Skin of body (tissue), 3 donors: ENCODE measurements at places on chromosomes 1 and 21. TPM values are rescaled to one million over a fixed set of nuclear protein-coding genes. Genes with fewer than 3 reads are reported as not detected.

- DNase-seq = peak; percentile 74
Observed at GRCh38 chr21:46065215-46065913, 32.5 kb upstream of the COL6A2 start.

GRCh38 chr1:19344372-19344810, 32.3 kb downstream of the SLC66A1 start:
- DNase-seq = no peak

DNA sequence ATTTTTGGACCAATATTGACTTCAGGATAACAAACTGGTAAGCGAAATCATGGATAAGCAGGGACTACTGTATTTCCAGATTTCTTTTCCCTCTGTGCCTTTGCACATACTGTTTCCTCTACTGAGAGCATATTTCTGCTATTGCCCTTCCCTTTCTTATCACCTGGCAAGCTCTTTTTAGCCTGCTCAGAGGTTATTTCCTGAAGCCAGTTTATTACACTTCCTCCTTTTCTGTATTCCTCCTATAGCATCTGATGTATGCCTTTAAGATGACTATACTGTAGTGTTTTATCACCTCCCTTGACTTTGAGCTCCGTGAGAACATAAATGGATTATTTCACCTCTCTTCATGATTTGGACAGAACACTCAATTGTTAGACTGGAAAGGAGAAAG, 49.0 kb downstream of the MAGI3 start:
- no peak for DNase-seq

DNA sequence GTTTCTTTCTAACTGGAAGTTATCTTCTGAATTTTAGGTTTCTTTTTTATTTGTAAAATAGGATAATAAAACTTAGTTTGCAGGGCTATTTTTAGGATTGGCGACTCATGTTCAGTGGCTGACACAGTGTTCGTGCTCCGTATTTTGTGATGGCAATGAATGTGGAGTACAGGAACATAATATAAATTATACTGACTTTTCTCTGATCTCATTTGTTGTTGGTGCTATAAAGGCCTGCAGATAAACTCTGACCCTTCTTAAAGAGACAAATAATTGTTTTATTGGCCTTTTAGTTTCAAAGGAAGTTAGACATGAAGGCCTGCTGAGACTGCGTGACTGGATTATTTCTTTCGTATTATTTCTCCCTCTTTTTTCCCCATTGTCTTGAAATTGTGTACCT, 339.6 kb downstream of the PDE4B start:
- DNase-seq = no peak

GRCh38 chr1:23865543-23865930, 2.6 kb downstream of the FUCA1 start:
- DNase-seq = no peak

DNA sequence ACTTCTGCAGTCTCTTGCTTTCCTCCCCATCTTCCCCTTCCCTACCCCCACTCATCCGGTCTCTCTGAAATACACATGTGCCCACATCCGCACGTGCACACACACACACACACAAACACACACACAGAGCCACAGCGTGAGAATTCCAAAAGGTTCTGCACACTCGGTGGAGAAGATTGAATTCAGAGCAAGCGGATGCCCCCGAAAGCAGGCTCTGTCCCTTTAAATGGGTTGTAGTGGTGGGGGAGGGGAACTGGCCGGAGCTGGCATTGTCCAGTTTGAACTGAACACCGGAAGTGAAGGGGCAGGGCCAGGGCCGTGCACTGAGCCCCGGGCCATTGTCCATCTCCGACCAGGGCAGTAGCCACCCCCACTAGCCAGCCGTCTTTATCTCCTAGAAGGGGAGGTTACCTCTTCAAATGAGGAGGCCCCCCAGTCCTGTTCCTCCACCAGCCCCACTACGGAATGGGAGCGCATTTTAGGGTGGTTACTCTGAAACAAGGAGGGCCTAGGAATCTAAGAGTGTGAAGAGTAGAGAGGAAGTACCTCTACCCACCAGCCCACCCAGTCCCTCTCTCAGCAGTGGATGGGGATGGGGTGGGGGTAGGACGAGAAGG, 1.3 kb upstream of the LIN28A start:
- no peak for DNase-seq

DNA sequence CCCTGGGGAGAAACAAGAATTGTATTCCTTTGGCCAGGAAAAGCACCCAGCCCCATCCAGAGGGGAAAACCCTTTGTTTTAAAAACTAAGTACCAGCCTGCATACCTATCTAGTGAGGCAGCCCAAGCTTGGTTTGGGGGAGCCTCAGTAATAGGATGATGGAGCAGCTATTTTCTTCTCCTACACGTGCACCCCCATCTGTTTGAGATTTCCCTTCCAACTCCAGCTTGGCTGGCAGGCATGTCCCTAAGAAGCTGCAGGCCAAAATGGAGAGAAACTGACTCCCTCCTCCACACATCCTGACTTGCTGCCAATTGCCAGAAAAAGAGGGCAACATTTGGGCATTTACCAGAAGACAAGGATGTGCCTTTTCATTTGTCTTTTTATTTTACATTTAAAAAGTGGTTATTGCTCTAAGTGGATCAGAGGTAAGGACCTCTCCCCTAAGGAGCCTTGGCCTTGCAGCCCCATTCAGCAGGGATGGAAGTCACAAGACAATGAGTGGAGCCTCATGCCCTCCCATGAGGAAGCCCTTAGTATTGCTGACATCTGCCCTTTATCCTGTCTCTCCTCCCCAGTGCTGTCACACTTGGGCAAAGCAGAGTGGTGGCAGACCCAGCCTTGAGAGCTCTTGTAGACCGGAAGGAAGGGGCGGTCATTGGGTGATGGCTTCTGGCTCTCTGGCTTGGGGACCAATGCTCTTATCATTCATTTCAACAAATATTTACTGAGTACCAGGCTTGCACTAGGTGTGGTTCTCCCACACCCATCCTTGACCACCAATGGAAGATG, 8.6 kb downstream of the FNDC5 start:
- no peak for DNase-seq

DNA sequence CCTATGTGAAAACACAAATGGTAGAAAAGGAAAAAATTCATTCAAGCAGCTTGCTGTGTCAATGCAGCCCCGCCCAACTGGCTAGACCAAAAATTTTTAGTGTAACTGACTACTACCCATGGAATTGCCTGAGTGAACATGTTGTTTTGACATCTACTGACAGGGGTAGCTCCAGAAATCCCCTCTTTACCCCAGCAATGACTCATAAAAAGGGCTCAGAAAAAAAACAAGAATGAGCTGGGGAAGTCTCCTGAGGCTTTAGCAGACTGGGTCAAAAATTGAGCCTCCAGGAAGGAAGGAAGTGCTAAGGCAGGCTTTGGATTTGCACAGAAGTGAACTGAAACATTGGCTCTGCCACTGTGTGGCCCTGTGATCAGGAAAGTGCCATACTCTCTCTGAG, 24.4 kb upstream of the FGGY start:
- DNase-seq = no peak

DNA sequence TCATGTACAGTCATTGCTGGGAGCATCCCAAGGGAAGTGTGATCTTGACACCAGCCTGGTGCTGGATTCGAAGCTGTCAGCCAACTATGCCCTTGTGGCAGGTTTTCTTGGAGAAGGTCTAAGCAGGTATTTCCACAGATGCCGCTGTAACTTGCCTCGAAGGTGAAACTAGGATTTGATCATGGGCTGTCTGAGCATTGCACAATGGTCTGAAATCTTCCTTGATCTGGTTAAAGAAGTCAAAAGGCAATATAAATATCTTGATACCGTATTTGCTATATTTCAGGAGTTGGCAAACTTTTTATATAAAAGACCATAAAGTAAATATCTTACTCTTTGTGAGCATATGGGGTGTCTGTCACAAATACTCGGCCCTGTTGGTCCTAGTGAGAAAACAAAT, 206.8 kb downstream of the LYPLAL1 start:
- DNase-seq = no peak

GRCh38 chr1:82162486-82163420, 362.0 kb downstream of the ADGRL2 start:
- peak; percentile 3 for DNase-seq

GRCh38 chr1:94783342-94784189, 36.6 kb upstream of the SLC44A3 start:
- no peak for DNase-seq

DNA sequence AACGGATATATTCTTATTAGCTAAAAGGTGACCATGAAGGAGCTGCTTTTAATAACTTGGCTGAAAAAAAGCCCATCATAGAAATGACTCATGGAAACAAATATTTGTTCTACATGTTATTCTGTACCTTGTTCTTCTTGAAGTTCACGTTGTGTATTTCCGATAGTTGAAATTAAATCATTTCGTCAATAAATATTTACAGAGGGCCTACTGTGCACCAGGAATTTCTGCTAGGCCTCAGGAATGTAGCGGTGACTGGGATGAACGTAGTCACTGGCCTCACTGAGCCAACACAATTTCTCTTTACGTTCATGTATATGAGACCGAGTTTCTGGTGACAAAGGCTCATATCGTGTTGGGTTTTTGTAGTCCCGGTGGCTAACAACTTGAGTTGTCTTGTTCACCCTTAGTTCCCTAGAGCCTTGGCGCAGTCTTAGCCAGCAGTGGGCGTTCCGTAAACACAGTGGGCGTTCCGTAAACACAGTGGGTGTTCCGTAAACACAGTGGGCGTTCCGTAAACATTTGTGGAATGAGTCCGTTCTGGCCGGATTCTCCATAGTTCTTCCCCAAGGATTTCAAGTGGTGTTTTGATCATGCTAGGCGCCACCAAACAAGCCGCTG, 53.2 kb upstream of the VAMP3 start:
- DNase-seq = no peak

DNA sequence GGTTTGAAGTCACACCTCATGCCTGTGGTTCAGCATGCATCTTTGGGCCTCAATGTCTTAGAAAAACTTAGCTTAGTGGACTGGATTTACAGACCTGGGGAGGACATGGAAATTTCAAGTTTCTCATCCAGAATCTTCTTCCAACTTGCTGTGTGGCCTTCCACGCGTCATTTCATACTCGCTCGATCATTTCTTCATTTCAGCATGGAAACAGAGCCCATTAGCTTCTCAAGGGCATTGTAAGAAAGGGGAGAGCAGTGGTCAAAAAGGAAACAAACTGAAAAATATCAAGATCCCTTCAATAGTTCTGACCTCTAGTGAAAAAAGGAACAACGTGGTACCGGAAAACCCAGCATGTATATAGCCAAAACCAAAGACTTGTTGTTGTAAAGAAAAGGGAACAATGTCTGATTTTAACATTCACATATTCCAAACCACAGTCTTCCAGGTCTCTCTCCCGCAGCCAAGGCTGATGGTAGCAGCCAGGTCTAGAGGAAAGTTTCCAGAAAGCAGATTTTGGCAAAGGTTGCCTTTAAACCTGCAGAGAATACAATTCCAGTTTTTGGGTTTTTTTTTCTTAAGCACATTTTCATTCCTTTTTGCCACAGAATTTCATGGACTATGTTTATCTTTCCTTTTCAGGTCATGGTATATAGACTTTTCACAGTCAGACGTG, 97.0 kb upstream of the CDC42BPA start:
- DNase-seq = peak; percentile 32

DNA sequence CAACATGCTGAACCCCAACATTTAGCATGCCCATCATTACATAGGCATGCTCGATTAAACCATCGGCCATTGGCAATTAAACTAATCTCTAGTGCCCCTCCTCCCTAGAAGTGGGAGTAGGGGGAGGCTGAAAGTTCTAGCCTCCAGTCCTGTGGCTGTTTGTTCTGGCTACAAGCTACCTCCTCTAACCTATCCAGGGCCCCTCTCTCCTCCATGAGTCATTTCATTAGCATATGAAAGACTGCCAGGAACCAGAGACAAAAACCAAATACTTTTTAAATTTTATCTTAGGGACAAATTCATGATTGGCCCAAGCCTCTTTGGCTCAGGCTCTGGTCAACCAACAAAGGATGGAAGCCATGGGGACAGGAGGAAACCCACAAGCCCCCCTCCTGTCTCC, 231.1 kb downstream of the CACNA1E start:
- DNase-seq = no peak

DNA sequence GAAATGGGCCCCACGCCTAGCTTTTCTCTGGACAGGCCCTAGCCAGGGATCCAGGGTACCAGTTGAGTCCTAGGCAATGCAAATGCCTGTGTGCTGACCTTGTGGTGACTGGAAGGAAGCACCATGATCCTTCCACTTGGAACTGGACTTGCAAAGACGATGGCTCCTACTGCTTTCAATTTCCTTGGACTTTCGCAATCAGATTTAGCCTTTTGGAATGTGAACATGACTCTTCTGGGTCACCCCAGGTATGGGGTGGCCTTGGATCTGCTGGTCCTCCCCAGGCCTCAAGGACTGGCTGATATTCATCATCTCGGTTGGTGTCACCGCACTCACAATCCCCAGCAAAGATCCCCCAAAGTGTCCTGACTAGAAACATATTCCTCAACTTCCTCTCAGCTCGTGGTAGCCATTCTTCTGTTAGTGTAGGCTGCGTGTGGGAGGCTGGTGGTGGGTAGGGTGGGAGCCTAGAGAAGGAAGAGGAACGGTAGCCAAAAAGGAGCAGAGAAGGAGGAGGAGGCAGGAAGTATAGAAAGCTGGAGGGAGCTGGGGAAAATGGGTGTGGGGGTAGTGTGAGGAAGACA, 130.5 kb downstream of the PPIAL4G start:
- DNase-seq = no peak

DNA sequence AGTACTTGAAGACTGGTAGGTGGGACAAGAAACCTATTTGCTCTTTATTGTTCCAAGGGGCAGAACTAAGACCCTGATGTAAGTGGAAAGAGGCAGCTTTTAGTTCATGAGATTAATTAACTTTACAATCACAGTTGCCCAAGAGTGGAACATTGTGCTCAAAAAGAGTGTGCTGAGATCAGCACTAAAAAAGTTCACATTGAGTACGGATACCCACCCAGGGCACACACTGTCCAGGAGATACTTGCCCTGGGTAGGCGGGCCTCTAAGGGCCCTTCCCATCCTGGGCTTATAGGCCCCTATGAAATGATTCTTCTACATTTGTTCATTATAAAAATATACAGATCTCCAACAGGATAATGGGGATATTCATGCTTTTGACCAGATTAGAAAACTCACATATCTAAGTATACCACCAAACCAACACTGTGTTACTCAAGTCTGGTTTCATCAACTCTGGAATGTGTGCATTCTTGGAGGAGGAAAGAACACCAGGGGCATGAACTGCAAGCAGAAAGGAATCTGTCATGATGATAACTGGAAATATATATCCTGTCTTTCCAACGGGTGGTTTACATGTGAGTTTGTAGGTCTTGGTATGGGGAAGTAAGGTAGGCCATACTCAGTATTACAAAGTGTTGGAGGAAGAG, 626.2 kb downstream of the SMYD3 start:
- no peak for DNase-seq

DNA sequence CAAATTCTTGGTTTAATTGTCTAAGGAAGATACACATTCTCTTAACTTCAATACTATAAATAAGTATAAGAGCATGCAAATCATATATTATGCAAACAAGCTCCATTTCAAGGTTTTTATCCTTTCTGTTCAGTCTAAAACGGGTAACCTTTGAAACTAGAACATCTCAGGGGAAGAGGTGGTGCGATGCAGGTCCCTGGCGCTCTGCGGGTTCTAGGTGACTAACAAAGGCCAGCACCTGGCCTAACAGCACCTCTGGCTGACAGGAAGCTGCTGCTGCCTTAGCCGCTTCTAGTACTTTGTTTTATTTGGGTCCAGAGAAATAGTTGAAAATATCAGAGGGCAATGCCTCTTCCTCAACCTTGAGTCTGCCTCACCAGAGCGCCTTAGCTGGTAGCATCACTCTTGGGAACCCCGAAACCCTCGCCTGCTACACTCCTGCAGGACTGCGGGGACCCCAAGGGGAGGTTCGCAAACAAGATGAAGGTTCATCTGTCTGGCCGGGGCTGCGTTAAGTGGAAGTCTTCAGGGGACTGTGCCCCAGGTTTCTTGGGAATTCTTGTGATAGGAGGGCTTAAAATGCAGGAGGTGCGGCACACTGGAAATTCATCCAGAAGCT, 45.5 kb downstream of the PRDM15 start:
- DNase-seq = no peak

ADAMTSL4 gene
- 22.1 TPM for total RNA-seq

NT5C1A gene
- total RNA-seq = 2.0 TPM

IVL gene
- 71.5 TPM for total RNA-seq
